Naive B cell (primary cell): ENCODE measurements at places on chromosomes 7 and 10. TPM values are rescaled to one million over a fixed set of nuclear protein-coding genes. Genes with fewer than 3 reads are reported as not detected.

GRCh38 chr10:120979435-120980278 is 128.5 kb downstream of the WDR11 start:
- H3K4me3 ChIP-seq, result no peak overlapping the region
- no peak for DNase-seq
- H3K27me3 ChIP-seq, result peaks cover 58% of the 10 kb centered on the region

GRCh38 chr7:14385074-14385473 is 395.6 kb upstream of the ETV1 start:
- no peaks in the 10 kb centered on the region for H3K27me3 ChIP-seq
- DNase-seq, result no peak
- H3K4me1 ChIP-seq, result no peaks in the 10 kb centered on the region
- H3K4me3 ChIP-seq, result no peak overlapping the region

GRCh38 chr10:71569775-71570588 is 149.6 kb downstream of the C10orf105 start:
- no peaks in the 10 kb centered on the region for H3K36me3 ChIP-seq
- peaks cover 5% of the 10 kb centered on the region for H3K4me1 ChIP-seq
- peak; percentile 57 for DNase-seq
- H3K4me3 ChIP-seq, result no peak overlapping the region

Gene AKR1C4
- not detected for polyA plus RNA-seq
